ENCODE measurements at places on chromosomes 7 and 10. TPM values are rescaled to one million over a fixed set of nuclear protein-coding genes. Genes with fewer than 3 reads are reported as not detected.
A peak's percentile ranks its signal among the peaks of the same experiment; 100 is the strongest.

- H3K36me3 ChIP-seq: no peaks in the 10 kb centered on the region
- H3K4me1 ChIP-seq: no peaks in the 10 kb centered on the region
- H3K4me3 ChIP-seq: no peak overlapping the region
- no peak for DNase-seq
- H3K27ac ChIP-seq: no peak overlapping the region
Observed at GRCh38 chr7:13602036-13602435, 387.4 kb downstream of the ETV1 start.

- H3K4me1 ChIP-seq: no peaks in the 10 kb centered on the region
- H3K27me3 ChIP-seq: no peaks in the 10 kb centered on the region
- DNase-seq: no peak
- H3K4me3 ChIP-seq: no peak overlapping the region
Observed at GRCh38 chr7:5226921-5227785, 37.1 kb downstream of the WIPI2 start.

DNA sequence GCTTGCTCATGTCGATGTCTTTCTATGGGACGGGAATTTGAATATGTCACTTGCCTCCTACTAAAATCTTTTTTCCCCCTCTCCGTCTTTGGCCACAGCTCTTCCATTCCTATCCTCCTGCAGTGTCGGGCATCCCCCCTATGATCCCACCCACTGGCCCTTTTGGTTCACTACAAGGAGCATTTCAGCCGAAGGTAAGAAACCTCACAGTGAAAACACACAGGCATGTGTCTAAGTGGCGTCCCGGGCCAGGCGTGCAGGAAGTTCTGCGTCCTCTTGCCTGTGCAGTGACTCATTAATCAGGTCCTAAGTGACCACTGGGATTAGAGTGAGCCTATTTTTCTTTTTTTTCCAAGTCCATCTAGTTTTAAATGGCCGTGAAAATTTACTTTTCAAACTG, 360.5 kb upstream of the GALNT17 start:
- no peak for DNase-seq
- H3K27me3 ChIP-seq: no peaks in the 10 kb centered on the region
- H3K4me1 ChIP-seq: no peaks in the 10 kb centered on the region

The RASSF4 gene
- total RNA-seq: 4.0 TPM

- H3K27ac ChIP-seq: no peak overlapping the region
- H3K27me3 ChIP-seq: no peaks in the 10 kb centered on the region
- no peak for DNase-seq
- no peaks in the 10 kb centered on the region for H3K36me3 ChIP-seq
- no peak overlapping the region for H3K4me3 ChIP-seq
Observed at GRCh38 chr7:49800031-49800430, 26.6 kb downstream of the VWC2 start.

GRCh38 chr10:94288361-94289101, 74.2 kb downstream of the NOC3L start:
- no peaks in the 10 kb centered on the region for H3K36me3 ChIP-seq
- H3K4me3 ChIP-seq: no peak overlapping the region
- peaks cover 28% of the 10 kb centered on the region for H3K4me1 ChIP-seq
- no peaks in the 10 kb centered on the region for H3K27me3 ChIP-seq
- DNase-seq: peak; percentile 35

- H3K27ac ChIP-seq: no peak overlapping the region
- no peaks in the 10 kb centered on the region for H3K27me3 ChIP-seq
- no peaks in the 10 kb centered on the region for H3K36me3 ChIP-seq
- no peak overlapping the region for H3K4me3 ChIP-seq
- H3K4me1 ChIP-seq: peaks cover 2% of the 10 kb centered on the region
Observed at GRCh38 chr10:30894221-30894620, 137.4 kb downstream of the ZNF438 start.

- H3K4me3 ChIP-seq: no peak overlapping the region
- H3K27me3 ChIP-seq: no peaks in the 10 kb centered on the region
- H3K27ac ChIP-seq: no peak overlapping the region
- H3K36me3 ChIP-seq: no peaks in the 10 kb centered on the region
Observed at GRCh38 chr7:11232462-11232861, 258.8 kb downstream of the PHF14 start.

- no peak overlapping the region for H3K4me3 ChIP-seq
- peaks cover 11% of the 10 kb centered on the region for H3K4me1 ChIP-seq
- no peak for DNase-seq
- no peak overlapping the region for H3K27ac ChIP-seq
Observed at GRCh38 chr7:135382173-135382572, 127.7 kb downstream of the CNOT4 start.

DNA sequence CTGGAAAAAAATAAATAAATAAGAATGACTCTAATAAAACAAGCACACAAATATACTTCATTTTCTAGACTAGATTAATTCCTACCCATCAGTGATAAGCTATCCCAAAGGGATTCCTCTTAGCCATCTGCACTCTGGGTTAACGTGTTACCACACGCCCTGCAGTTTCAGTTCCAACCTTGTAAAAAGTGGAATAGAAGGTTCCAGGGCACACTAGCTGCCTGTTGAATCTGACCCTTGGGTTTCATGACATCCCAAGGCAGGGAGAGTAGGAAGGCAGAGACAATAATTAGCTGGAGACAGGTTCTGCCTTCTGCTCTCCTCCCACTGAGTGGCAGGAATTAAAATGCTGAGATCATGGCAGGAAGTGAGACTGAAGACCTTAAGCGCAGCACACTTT, 33.5 kb downstream of the SLC37A3 start:
- H3K4me1 ChIP-seq: no peaks in the 10 kb centered on the region
- H3K4me3 ChIP-seq: no peak overlapping the region
- no peaks in the 10 kb centered on the region for H3K27me3 ChIP-seq
- H3K36me3 ChIP-seq: peaks cover 4% of the 10 kb centered on the region
- peak; percentile 26 for DNase-seq
- H3K27ac ChIP-seq: no peak overlapping the region
